ENCODE measurements at places on chromosomes 4 and X.
A peak's percentile ranks its signal among the peaks of the same experiment; 100 is the strongest.

DNA sequence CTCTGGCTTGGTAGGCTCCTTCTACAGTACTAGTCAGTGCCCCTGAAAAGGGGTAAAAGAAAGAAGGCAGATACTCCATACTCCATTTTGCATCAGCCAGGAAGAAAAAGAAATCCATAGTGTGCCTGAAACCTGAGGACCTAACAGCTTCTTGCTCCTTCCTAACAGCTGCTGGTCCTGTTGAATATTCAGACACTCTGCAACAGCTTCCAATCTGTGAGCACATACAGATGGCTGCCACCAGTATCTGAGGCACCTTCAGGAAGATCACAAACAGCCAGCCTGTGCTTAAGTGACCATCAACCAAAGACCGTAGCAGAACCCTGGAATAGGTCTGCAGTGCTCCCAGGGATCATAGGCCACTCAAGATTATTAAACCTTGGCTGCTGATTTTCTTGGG, 4.3 kb downstream of the GIMD1 start:
- H3K36me3 ChIP-seq = no peaks in the 10 kb centered on the region
- H3K27me3 ChIP-seq = peaks cover 5% of the 10 kb centered on the region
- DNase-seq = no peak
- H3K4me3 ChIP-seq = no peak overlapping the region
- no peak overlapping the region for H3K27ac ChIP-seq

DNA sequence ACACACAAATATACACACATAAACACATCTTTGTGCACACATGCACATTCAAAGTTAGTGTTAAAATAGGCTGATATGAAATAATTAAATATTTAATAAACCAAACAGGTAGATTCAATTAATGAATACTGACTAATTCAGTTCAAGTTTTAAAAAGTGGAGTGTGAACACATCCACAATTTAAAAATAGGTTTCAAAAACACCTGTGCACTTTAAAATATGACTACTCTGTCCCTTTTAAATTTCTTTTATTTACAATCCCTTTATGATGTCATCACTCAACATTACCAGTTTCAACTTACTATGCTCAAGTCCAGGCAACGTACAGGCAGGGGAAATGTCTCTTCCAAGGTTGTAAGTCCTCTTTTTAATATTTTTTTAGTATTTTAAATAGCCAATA, at the start of gene CYLC1:
Gene CYLC1, plus strand, starts transcription at position 301 of the 400 bp plus-strand sequence. Its CDS starts 37 bp downstream, at position 338.
- H3K36me3 ChIP-seq = no peaks in the 10 kb centered on the region
- no peak for DNase-seq
- H3K4me3 ChIP-seq = no peak within 1 kb of the TSS
- no peaks in the 10 kb centered on the region for H3K4me1 ChIP-seq
- no peak within 1 kb of the TSS for H3K27ac ChIP-seq

DNA sequence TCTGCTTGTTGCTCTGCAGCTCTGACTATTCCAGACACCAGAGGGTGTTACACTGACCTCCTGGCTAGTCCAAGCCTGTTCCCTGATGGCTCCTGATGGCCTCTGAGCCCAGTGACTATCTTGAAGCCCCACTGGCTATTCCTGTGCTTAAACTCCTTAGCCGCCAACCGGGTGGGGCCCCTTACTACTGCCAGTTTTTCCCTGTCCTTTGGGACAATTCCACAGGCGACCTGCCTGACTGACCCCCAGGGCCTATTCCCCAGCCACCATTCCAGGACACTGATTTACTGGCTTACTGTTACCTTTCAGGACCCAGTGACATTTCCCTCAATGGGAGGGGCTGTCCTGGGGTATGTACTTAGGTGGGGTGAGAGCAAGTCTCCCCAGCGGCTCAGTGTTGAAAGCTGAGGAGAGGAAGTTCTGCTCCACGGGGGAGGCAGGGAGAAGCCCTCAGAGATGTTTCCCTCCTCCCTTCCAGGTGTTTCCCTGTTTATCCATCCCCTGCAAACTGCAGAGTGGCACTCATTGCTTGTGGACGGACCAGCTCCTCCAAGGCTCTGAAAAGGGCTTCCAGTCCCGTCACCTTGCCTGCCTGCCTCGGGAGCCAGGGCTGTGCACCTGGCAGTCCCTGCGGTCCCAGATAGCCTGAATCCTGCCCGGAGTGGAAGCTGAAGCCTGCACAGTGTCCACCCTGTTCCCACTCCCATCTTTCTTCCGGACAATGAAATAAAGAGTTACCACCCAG, 4.0 kb downstream of the TIMP1 start:
- H3K27ac ChIP-seq = no peak overlapping the region
- H3K36me3 ChIP-seq = peaks cover 1% of the 10 kb centered on the region
- H3K4me3 ChIP-seq = no peak overlapping the region
- H3K4me1 ChIP-seq = peaks cover 21% of the 10 kb centered on the region
- H3K27me3 ChIP-seq = no peaks in the 10 kb centered on the region
- DNase-seq = no peak

DNA sequence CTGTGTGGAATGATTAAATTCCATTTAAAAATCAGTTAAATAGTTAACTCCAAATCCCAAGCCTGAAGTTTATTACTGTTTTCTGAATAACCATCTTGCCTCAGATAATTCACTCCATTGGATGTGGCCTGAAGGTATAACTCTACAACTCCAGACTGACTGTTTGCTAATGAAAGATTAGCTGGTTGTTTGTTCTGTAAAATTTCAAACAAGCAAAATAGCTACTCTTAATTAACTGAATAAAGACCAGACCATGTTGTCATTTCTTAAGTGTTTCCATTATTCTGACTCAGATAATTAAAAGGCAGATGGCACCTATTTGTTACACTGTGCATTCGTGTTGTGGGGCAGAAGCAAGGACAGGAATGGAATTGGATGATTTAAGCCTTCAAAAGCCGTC, 78.5 kb upstream of the DDIT4L start:
- peaks cover 11% of the 10 kb centered on the region for H3K27me3 ChIP-seq
- H3K4me3 ChIP-seq = no peak overlapping the region
- no peak overlapping the region for H3K27ac ChIP-seq
- DNase-seq = no peak
- H3K4me1 ChIP-seq = no peaks in the 10 kb centered on the region
- no peaks in the 10 kb centered on the region for H3K36me3 ChIP-seq

- no peaks in the 10 kb centered on the region for H3K4me1 ChIP-seq
- H3K4me3 ChIP-seq = no peak overlapping the region
- no peaks in the 10 kb centered on the region for H3K36me3 ChIP-seq
- no peaks in the 10 kb centered on the region for H3K27me3 ChIP-seq
- no peak overlapping the region for H3K27ac ChIP-seq
These were observed 150.6 kb upstream of the DUSP21 start for GRCh38 chrX:44693255-44693654.

DNA sequence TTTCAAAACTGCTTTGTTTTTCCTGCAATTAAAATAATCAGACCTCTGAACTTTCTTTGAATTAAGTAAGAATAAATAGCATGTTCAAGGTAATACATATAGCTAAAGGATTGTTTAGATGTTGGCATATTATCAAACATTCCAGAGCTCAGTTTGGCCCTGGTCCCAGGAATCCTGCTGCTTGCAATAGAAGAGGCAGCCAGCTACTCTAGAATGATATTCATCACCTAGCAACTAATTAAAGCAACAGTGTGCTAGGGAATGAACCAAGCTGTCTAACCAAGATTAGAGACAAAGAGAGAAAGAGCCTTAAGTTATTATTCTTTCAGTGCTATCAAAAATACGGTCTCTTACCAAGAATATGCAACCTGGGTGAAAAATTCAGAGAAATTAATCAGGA, 460.9 kb downstream of the GABRG1 start:
- H3K4me3 ChIP-seq = no peak overlapping the region
- DNase-seq = no peak
- H3K27ac ChIP-seq = no peak overlapping the region
- no peaks in the 10 kb centered on the region for H3K27me3 ChIP-seq

- H3K27me3 ChIP-seq = no peaks in the 10 kb centered on the region
- H3K4me3 ChIP-seq = peak overlapping the region; percentile 33
These were observed 1.9 kb downstream of the OCIAD2 start for GRCh38 chr4:48904541-48905142.

- peaks cover 20% of the 10 kb centered on the region for H3K27me3 ChIP-seq
- H3K27ac ChIP-seq = no peak overlapping the region
- DNase-seq = no peak
- no peaks in the 10 kb centered on the region for H3K4me1 ChIP-seq
These were observed 29.0 kb upstream of the SMAD1 start for GRCh38 chr4:145452447-145453162.

- no peak for DNase-seq
- no peaks in the 10 kb centered on the region for H3K36me3 ChIP-seq
- H3K4me3 ChIP-seq = no peak overlapping the region
- no peak overlapping the region for H3K27ac ChIP-seq
These were observed 92.6 kb upstream of the H2AZ1 start for GRCh38 chr4:100042711-100043110.

DNA sequence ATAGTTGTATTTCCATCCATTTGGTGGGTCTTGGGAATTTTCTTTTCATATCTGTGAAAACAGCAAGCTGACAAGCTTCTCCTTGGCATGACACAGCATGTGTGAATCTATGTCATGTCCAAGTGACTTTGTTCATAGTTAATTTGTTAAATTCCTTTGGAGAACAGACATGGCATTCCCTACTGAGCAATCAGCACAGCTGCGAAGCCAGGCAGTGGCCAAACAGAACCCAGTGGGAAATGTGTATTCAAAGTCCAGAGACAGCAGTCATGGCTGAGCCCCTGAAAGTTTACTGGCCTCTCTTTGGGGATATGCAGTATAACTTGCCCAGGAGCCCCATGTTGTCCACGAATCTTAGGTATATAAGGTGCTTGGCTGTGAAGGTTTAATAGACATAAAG, 474.7 kb downstream of the NKX6-1 start:
- H3K27ac ChIP-seq = no peak overlapping the region
- no peaks in the 10 kb centered on the region for H3K4me1 ChIP-seq

- H3K4me3 ChIP-seq = no peak overlapping the region
- no peak overlapping the region for H3K27ac ChIP-seq
- no peaks in the 10 kb centered on the region for H3K4me1 ChIP-seq
- no peaks in the 10 kb centered on the region for H3K27me3 ChIP-seq
These were observed 193.4 kb upstream of the MID1 start for GRCh38 chrX:10813761-10814160.

DNA sequence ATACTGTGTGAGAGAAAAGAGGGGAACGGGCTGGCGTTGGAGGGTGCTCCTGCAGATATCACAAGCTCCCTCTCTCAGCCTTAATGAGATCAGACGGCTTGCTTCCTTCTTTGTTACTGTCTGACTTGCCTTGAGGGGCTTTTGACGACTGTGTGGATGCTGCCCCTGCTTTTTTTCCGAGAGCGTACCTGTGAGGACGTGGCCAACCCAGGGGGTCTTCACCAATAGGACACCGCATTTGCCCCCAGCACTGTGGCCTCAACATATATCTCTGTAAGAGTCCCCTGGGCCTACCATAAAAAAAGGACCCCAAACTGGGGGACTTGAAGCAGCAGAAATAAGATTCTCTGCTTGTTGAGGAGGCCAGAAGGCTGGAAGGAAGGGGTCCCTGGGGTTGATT, 143.9 kb downstream of the SHOX start:
- H3K36me3 ChIP-seq = no peaks in the 10 kb centered on the region
- H3K27ac ChIP-seq = no peak overlapping the region
- H3K27me3 ChIP-seq = peaks cover 4% of the 10 kb centered on the region
- H3K4me3 ChIP-seq = no peak overlapping the region

DNA sequence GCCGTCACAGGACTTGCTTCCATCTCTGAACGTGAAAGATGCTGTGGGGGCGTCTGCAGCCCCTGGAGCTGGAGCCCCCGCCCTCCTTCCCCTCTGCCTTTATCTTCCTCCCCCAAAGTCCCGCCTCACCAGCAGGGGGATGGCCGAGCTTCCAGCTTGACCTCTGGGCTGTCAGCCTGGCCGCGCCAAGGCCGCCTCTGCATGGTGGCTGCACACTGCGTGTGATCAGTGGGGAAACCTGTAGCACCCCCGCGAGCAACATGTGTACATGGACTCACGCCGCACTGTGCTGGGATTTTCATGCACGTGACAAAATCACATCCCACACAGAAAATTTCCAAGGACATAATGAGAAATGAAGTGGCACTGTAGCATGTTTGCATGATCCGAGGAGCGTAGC, 26.5 kb upstream of the PSAPL1 start:
- H3K4me1 ChIP-seq = no peaks in the 10 kb centered on the region
- no peaks in the 10 kb centered on the region for H3K36me3 ChIP-seq
- no peak for DNase-seq
- H3K27me3 ChIP-seq = peaks cover 14% of the 10 kb centered on the region

DNA sequence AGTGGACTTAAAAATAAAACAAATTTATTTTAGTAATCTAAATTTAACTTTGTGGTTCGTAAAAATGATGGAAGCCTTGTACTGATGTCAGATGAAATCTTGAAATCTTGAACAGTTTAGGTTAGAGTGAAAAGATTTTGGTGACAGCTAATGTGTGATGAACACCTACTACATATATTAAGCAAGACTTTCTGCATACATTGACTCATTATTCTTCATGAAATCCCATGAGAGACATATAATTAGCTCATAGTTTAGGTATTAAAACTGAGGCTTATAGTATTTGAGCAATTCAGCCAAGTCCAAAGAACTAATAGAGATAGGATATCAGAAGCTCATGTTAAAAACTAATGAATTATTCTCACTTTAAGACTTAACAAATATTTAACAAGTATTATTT, 66.9 kb upstream of the PCDH7 start:
- no peaks in the 10 kb centered on the region for H3K4me1 ChIP-seq
- no peak overlapping the region for H3K4me3 ChIP-seq
- H3K36me3 ChIP-seq = no peaks in the 10 kb centered on the region
- H3K27me3 ChIP-seq = no peaks in the 10 kb centered on the region

Data from stimulated activated naive B cell treated with anti-CD40 and anti-IgM and Interleukin-4, amounts not matched to agents 10 μg/mL and 1 μg/mL and 100 μg/mL, for 72 hours (primary cell).